ENCODE measurements at places on chromosomes 13 and 19.

DNA sequence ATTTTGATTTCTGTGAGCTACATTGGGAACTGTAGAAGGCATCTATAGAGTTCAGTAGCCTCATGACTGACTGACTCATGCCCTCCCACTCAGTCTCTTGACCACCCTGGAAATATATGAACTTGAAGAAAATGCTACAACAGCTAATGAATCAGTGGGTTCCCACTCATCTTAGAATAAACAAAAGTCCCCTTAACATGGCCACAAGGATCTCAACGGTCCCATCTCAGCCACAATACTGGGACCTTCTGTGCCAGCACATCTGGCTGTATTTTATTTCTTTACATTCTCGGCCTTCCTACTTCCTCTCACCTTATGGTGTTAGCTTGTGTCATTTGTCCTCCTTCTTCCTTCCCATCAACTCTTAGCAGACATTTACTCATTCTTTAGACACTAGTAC, 619.8 kb downstream of the DCT start:
- DNase-seq = no peak

GRCh38 chr19:17205237-17206140, 9.7 kb upstream of the USE1 start:
- peak; percentile 34 for DNase-seq

GRCh38 chr13:68998056-68998455, 1109.6 kb upstream of the ATXN8OS start:
- DNase-seq = no peak

GRCh38 chr19:40365613-40366401, 17.3 kb downstream of the PLD3 start:
- DNase-seq = peak; percentile 16

- no peak for DNase-seq
Observed at GRCh38 chr19:56474308-56474707, 2.8 kb downstream of the ZNF667 start.

DNA sequence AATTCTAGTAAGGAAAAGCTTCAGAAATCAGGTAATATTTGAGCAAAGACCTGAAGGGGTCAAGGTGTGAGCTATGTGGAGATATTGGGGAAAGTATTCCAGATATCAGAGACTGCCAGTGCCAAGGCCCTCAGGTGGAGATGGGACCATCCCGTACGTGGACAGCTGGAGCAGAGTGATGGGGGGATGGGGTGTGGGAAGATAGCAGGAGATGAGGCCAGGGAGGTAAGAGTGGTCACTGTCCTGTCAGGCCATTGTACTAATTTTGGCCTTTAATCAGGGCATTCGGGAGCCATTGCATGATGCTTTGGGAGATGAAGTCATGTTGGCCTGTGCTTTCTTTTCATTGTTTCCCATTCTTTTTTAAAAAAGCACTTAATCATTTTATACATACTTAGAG, 13.1 kb upstream of the GPR18 start:
- no peak for DNase-seq

DNA sequence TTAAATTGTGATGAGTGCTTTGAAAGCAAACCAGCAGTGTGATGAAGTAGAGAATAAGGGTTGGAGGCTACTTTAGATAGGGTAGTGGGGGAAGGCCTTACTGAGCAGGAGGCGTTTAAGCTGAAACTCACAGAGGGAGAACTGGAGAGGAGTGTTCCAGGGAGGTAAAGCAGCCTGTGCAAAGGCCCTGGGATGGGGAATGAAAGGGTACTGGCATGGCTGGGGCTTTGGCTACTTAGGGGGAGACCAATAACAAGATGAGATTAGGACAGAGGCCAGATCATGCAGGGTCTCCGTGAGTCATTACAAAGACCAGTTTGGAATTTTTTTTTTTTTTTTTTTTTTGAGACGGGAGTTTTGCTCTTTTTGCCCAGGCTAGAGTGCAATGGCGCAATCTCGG, 1.1 kb downstream of the PPP5C start:
- no peak for DNase-seq

DNA sequence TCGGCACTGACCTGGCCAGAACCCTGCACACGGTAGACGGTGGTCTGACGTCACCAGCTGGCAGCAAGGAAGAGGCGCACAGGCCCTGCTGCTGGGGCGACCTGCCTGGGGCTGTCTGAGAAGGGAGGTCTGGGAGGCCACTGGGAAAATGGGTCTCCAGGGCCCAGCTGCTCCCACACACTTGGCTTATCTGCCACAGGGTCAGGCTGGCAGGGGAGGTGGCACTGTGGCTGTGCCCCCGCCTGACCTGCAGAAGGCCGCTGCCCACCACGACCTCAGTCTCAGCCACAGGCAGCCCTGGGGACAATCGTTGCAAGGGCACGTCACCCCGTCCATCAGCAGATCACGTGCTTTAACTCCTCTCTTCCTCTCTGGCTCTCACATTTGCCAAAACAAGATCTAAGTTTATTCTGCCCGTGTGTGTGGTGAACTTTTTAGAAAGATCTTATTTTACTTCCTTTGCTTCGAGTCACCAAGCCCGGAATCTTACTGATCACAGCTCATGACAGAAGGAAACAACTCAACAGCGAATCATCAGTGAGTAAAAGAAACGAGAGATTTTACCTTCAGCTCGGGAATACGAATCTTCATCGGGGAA, 45.2 kb upstream of the RANBP3 start:
- DNase-seq = no peak

DNA sequence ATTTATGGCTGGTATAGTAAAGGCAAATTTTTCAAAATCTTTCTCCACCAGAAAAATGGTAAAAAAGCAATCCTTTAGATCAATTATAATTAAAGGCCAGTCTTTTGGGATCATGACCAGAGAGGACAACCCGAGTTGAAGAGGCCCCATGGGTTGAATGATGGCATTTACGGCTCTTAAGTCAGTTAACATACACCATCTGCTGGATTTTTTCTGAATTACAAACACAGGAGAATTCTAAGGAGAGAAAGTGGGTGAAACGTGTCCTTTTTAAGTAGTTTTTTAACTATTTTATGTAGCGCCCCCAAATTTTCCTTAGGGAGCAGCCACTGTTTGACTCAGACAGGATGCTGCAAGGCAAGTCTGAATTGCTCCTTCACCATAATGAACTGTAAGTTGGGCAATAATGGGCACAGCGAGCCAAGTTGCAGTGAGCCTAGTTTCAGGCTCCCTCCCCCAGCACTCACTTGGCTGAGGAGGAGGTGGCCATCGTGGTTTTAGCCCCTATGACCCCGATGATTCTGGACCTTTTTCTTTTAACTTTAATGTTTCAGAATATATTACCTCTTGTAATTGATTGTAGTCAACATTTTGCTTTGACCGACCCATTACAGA, 13.6 kb upstream of the ZNF611 start:
- DNase-seq = no peak

DNA sequence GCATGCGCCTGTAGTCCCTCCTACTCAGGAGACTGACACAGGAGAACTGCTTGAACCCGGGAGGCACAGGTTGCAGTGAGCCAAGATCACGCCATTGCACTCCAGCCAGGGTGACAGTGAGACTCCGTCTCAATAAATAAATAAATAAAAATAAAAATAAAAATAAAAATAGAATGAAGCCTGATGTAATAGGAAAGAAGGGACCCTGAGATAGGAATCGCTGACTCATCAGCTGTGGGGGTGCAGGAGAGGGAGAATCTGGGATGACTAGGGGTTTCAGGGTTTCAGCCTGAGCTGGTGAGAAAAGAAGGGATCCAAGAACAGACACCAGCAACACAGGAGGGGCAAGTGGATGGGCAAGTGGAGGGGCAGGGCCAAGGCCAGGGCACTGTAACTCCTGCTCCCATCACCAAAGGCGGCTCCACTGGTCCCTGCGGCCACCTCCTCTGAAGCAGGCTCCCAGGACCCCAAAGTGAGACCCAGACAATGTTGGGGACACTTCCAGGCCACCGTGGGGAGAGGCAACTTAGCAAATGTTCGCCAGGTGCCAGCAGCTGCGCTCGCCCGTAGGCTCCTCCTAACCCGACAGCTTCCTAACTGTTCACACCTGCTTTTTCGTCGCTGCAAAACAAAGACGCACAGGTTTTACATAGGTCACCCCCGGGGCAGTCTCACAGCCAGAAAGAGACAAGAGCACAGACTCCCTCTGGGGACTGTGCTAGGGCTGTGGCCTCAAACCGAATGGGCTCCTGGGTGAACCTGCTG, 1.2 kb downstream of the HAUS8 start:
- no peak for DNase-seq

- peak; percentile 33 for DNase-seq
Observed at GRCh38 chr13:43787997-43788396, 1.2 kb upstream of the ENOX1 start.

GRCh38 chr13:74056801-74057542, 77.2 kb downstream of the KLF12 start:
- DNase-seq = no peak

GRCh38 chr13:32267836-32268439, 47.2 kb downstream of the ZAR1L start:
- no peak for DNase-seq

- no peak for DNase-seq
Observed at GRCh38 chr13:25932365-25932764, 119.5 kb downstream of the SHISA2 start.

DNA sequence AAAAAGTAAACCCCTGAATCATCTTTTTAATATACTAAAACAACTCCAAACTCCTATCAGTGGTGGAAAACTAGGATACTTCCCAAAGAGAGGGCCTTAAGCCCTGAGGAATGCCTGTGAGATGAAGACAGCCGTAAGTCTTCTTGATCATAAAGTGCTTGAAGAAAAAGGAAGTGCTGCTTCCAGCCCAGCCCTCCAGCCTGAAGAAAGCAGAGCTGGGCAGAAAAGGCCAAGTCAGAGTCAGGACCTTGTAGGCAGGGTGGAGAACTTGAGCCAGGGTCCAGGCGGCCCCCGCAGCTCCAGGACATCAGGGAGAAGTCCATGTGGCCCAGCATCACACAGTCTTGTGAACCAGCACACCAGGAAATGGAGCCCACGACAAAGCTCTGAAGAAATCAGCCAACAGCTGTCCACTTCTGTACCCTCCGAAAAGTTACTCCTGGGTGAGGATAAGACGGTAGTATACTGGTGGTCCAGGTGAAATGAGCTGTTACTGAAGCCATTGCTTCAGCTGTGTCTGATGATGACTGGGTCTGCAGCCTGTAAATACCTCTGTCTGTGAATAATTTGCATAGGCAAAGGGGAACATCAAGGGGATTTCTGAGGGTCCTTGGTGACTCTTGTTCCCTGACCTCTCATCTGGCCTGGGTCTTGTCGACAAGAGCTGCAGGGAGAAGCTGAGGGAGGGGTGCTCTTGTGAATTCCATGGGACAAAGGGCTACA, 18.7 kb upstream of the CRYL1 start:
- DNase-seq = no peak

- DNase-seq = no peak
Observed at GRCh38 chr13:113483504-113484293, 6.8 kb downstream of the DCUN1D2 start.

GRCh38 chr13:105442949-105443699, 1092.3 kb downstream of the EFNB2 start:
- peak; percentile 99 for DNase-seq

DNA sequence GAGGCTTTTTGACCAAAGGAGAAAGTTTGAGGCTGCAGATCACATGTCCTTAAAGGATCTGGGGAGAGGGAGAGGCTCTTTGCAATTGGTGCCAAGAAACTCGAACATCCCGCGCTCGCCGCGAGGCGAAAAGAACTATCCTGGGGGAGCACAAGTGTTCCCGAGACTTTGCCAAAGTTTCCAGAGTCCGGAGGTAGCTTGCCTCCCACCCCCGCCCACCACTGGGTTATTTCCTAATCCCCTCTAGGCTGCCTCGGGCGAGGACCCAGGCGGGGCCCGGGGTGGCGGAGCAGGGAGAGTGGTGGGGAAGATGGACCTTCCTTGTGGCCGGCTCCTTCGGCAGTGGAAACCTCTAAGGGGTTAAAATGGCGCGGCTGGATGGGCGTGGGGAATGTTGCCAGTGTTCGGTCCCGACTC, 114.5 kb downstream of the KCNRG start:
- no peak for DNase-seq

DNA sequence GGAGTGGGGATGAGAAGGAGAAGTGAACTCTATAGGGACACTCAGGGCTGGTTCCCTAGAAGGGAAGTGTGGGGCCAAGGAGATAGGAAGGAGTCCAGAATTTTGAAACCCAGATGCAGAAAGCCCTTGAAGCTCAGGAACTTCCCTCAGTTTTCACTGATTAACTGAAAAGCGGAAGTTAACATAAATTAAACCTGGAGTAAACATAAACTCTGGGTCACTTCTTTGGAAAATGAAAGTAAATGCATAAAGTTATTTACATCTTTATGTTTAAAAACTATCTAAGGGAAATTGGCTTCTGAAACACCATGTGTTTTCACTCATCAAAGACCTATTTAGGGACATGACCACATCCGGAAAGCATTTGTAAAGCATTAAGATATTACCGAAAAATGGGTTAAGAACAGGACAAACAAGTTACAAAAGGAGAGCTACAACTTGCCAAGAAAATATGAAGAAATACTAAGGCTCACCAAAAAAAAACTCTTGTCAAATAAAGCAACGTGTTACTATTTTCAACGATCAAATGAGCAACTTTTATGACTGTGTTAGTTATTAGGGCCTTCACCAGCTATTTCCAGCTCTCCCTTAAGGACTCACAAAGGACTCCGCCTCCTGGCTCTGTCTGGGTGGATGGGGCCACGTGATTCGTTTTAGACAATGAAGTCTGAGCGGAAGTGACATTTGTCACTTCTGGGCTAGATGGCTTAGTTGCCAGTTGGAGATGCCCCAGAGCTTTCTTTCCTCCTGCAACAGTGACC, 439.1 kb upstream of the ZNF507 start:
- no peak for DNase-seq

GRCh38 chr13:76293346-76293745, 592.9 kb downstream of the KCTD12 start:
- DNase-seq = peak; percentile 58

- no peak for DNase-seq
Observed at GRCh38 chr13:51767100-51767499, 36.9 kb downstream of the DHRS12 start.

- no peak for DNase-seq
Observed at GRCh38 chr13:66962953-66963352, 267.2 kb downstream of the PCDH9 start.

DNA sequence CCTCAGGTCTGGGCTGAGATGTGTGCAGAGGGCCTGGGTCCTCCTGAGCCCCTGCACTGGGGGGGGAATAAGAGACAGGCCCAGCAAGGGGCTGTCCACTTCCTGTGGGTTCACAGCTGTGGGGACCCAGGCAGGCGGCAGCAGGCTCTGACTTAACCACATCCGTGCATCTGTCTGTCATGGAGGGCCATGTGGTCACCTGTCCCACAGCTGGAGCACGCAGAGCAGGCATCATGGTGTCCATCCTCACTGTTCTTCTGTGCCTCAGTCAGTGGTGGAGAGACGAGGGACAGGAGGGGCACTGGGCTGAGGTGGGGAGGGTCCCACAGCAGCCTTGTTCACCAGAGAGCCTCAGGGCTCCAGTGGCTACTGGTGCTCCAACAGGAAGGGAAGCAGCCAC, 16.3 kb upstream of the KIR3DL3 start:
- DNase-seq = no peak

GRCh38 chr19:17680230-17680722, 7.9 kb downstream of the UNC13A start:
- DNase-seq = no peak
